ENCODE measurements at places on chromosomes 3 and 15.

DNA sequence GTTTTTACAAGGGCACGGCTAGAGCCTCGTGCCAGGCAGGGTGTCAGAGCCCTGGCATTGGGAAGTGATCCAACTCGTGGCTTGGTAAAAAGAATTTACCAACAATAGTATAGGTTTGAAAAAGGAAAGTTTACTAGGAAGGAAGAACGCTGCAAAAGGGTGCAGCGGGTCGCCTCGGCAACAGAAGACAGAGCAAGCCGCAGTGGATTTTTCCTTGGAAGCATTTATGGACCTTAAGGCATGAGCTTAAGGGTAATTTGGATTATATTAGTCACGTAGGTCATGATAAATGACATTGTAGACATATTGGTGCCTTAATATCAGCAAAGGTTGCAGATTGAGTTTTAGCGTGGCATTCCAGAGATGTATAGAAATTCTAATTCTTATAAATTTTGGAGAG is 163.4 kb upstream of the PPP2R3A start:
- DNase-seq, result no peak

- no peak for DNase-seq
Observed at GRCh38 chr15:71052356-71052755, 62.9 kb upstream of the THSD4 start.

- peak; percentile 42 for DNase-seq
Observed at GRCh38 chr3:11944052-11944673, 60.0 kb upstream of the SYN2 start.

GRCh38 chr3:196965112-196965803 is 3.4 kb downstream of the PIGZ start:
- no peak for DNase-seq
